ENCODE measurements at places on chromosomes 1 and 21. TPM values are rescaled to one million over a fixed set of nuclear protein-coding genes. Genes with fewer than 3 reads are reported as not detected.

DNA sequence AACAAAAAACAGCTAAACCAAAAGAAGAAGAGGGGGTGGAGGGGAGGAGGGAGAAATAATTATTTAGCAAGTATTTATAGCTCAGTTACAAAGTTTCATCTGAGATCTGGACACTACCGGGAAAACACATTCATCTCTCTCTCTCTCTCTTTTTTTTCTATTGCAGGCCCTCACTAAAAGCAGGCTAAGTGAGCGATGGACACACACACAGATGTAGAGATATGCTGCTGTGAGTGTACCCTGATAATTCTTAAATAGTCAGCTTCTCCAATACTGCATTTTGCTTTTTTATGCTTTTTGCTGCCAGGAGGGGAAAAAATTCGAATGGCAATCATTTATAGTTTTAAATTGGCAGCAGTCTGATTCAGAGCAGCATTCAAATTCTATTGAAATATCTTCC lies 65.0 kb downstream of the LPAR3 start:
- no peak for DNase-seq

GRCh38 chr1:150262388-150263320 lies 5.1 kb downstream of the CA14 start:
- DNase-seq: no peak

DNA sequence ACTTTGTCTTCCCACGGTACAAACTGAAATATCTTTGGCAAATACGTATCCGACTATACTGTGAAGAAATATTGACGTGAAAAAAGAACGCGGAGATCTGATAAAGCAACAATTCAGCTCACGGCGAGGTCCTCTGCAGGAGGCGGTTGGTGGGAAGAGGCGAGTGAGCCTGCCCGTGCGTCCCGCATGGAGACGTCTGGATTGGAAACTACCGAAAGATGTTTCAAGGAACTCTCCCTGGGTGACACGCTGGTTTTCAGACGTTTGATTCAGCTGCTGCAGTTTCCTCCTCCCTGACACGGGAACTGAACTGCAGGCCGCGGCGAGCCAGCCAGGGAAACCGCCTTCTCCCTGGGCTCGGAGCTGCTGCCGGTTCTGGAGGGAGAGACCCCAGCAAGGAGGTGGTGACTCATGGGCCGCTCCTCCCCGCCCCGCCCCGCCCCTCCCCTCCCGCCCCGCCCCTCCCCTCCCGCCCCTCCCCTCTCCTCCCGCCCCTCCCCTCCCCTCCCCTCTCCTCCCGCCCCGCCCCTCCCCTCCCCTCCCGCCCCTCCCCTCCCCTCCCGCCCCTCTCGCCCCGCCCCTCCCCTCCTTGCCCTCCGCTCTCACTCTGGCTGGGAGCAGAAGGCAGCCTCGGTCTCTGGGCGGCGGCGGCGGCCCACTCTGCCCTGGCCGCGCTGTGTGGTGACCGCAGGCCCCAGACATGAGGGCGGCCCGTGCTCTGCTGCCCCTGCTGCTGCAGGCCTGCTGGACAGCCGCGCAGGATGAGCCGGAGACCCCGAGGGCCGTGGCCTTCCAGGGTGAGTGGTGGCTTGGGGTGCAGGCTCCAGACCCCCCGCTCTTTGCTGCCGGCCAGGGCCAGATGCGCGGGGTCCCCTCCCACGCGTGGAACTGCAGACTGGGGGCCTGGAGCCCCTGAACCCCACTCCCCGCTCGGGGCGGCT lies at the start of gene COL6A1:
COL6A1 (plus strand) TSS at position 620 of the 941 bp plus-strand sequence; CDS start at position 701, 81 bp downstream.
- peak; percentile 76 for DNase-seq

Gene ATP1A4
- total RNA-seq: not detected

Gene NSL1
- 61.9 TPM for total RNA-seq

Measured in thyroid gland (tissue), 4 donors.